IPS-NIHi11 (cell line): ENCODE measurements at places on chromosomes 1 and 21.

DNA sequence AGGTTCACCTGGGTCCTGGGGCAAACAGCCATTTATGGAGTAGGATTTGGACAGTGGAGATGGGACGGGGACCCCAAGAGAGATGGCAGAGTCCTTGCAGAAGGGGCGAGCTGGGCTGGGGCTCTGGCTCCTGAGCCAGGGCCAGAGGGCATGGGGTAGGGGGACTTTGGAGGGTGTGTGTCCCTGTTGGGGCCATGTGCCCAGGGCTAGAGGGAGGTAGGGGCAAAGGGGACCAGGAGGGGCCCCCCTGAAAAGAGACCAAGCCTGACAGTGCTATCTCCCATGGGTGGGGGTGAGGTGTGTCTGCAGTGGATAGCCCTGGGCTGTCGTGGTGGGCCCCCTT is 92.3 kb downstream of the TRIM11 start:
- no peak for DNase-seq

DNA sequence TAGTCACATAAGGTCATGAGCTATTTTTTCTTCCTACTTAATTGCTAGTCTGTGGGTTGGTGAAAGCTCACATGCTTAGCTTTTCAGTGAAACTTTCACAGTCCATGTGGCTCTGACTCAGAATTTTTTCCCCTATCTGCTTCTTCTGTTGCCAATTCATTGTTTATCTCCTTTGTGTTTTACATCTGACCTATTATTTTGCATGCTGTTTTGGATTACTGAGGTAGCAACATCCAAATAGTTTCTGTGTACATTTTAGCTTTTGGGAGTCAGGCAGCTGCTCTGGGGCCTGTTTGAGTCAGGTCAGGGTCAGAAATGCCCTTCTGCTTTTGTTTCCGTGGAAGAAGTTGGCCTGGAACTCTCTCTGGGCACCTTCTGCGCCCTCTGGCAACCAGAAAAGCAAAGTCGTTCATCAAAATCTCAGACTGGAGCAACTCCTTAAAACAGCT is 40.0 kb downstream of the ROR1 start:
- no peak for DNase-seq

DNA sequence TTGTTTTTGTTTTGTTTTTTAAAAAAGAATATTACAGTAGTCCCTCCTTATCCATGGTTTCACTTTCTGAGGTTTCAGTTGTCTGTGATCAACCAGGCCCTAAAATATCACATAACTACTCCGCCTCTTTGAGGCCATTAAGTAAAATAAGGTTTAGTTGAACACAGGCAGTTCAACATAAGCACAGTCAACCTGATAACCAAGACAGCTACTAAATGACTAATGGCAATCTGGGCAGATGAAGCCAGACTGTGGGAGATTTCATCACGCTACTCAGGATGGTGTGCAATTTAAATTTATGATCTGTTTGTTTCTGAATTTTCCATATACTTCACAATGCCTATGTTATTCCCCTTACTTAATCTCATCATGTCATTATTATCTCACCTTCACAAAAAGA is 30.1 kb downstream of the LDLRAD1 start:
- DNase-seq: no peak

DNA sequence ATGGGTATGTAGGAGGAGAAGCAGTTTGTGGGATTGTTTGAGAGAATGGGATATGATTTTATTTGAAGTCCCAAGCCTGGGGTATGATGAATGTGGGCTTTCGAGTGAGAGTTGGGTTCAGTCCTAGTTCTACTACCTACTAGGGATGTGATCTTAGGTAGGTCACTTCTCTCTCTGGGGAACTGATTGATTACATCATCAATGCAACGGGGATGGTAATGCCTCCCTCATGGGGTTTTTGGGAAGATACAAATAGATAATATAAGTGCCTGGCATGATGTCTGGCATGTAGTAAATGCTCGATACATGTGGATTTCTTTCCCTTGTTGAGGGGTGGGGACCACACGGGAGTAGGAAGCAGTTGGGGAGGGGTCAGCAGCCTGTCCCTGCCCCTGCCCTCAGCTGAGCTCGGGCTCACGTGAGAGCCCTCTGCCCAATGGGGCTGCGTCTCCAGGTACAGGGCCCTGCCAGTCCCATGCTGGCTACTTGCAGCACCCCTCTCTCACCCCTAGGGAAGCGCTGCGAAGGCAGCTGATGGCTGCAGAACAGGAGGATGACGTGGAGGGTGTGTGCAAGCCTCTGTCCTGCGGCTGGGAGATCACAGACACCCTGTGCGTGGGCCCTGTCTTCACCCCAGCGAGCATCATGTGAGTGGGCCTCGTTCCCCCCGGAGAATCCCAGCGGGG is 38.7 kb downstream of the AZIN2 start:
- DNase-seq: peak; percentile 66

GRCh38 chr1:155996166-155996565 is 17.8 kb upstream of the ARHGEF2 start:
- DNase-seq: no peak

- no peak for DNase-seq
Observed at GRCh38 chr1:228794810-228795209, 59.5 kb downstream of the RHOU start.

GRCh38 chr1:20224546-20224945 is 38.2 kb upstream of the PLA2G2C start:
- DNase-seq: no peak

GRCh38 chr1:175417316-175417715 is 224.7 kb upstream of the KIAA0040 start:
- no peak for DNase-seq

DNA sequence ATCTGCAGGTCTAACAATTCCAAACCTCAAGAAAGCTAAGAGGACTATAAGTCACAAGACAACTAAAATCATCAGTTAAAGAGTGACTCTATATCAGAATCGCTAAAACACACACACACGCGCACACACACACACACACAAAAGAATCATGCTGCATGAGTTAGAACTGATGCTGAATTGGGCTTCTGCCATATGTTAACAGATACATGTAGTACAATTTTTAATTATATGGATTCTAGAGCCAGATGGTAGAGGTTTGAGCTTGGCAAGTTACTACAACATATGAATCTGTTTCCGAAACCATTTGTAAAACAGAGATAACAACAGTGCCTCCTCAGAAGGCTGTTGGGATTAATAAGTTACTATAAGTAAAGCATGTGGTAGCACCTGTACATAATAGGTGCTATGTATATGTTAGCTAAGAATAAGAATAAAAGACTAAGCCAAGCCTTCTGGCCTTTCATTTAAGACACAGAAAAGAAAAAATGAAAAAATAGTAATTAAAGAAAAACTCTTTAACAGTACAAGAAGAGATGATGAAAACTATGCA is 17.9 kb downstream of the EPRS1 start:
- no peak for DNase-seq

DNA sequence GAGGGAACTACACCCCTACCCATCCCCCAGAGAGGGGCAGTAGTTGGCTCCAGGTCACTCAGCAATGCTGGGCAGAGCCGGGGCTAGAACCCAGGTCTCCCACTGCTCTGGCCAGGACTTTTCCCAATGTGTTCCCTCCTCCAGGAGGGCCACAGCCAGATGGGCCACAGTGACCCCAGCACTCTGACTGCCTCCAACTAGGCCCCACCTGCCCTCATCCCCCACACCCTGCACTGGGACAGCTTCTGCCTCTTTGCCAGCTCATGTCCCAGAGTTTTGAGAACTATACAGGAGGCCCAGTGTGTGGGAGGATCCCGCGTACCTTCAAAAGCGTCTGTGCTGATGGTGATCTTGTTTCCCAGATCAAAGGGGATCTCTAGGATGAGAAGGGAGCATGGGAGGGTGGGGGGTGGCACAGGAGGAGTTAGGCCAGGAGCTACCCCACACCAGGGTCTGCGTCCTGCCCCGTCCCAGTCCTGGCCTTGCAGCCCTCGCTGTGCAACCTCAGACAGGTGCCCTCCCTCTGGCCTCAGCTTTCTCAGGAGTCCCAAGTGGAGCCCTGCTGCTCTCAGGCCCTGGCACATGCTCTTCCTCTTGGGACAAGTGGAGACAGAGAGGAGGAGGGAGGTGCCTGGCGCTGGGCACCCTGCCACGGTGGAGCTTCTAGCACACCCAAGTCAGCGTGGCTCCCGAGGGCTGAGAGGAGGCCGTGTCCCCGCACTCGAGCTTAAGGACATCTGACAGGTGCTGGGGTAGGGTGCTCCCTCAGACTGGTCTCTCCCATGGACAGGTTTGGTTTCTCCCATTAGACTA is 22.0 kb downstream of the MYOM3 start:
- no peak for DNase-seq

DNA sequence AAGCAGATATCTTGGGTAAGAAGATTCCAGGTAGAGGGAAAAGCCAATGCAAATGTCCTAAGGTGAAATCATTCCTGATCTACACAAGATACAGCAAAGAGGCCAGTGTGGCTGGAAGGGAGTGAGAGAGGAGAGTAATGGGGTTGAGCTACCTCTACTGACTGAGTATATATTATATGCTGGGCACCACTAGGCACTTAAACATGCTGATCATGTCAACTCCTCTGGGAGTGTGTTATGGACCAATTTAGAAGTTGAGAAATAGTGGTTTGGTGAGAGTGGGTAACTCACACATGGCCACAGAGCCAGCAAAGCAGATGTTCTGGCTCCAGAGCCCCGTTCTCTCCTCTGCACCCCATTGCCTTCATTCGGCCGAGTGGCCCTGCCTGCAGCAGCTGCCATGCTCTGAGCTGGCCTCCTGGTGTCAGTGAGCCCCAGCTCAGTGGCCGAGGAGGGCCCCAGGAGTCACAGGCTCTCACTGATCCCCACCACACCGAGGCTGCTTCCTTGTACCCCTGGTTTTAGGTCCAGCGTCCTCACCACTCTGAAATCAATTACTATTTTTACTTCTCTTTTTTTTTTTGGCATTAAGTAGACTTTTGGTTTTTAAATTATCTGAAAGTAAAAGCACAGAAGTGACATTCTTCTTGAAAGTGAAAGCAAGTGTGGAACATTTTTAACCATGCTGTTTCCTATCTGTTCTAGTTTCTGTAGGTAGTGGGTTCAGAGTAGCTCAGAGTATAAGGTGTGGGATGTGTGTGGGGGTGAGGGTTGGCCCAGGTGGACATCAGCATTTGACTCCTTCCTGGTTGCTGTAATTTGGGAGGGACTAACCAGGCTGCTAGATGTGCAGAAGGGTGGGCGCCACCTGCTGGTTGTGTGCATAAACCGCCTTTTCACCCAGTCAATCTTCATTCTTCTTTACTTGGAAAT is 45.8 kb upstream of the CRNN start:
- peak; percentile 34 for DNase-seq

DNA sequence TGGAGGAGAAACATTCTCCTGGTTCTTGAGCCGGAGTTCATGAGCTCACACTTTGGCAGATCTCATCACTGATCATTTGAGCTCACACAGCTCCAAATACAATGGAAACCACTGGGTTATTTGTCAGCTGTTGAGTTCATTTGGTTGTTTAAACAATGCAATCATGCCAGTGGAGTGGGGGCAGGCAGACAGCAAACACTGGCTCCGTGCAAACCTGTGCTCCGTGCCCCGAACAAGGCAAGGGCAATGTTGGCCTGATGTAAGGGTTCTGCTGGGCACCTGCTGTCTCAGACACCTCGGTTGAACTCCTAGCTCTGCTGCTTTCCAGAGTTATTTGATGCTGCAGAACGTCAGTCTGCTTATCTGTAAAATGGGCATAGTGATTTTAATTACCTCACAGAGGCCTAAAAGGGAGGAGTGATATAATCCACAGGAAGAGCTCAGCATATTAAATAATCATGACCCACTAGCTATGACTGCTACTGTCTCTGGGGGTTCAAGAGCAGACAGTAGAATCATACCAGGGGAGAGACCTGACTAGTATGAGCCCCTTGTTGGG is 20.0 kb upstream of the CLIC6 start:
- no peak for DNase-seq

GRCh38 chr21:32308696-32309095 is 10.0 kb downstream of the MRAP start:
- no peak for DNase-seq

- no peak for DNase-seq
Observed at GRCh38 chr1:30670240-30671060, 52.9 kb downstream of the MATN1 start.

DNA sequence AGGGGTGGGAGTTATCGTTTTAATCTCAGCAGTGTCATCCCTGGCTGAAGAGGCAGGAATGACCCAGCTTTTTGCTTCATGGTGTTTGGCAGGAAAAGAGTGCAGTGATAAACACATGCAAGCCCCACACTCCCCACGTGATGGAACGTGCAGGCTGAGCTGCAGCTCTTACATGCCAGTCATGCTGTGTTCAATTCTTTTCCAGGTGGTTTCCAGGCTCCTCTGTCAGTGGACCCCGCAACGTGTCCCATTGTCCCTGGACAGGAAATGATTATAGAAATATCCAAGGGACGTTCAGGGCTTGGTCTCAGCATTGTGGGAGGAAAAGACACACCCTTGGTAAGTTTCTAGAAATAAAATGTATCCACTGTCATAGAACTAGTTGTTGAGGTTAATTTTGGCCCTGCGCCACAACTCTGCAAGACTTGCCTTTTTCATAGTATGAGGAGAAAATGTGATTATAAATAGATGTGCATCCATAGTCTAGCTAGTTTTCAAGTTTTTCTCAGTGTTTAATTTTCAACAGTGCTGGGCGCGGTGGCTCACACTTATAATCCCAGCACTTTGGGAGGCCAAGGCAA is 110.2 kb upstream of the L1TD1 start:
- DNase-seq: no peak

DNA sequence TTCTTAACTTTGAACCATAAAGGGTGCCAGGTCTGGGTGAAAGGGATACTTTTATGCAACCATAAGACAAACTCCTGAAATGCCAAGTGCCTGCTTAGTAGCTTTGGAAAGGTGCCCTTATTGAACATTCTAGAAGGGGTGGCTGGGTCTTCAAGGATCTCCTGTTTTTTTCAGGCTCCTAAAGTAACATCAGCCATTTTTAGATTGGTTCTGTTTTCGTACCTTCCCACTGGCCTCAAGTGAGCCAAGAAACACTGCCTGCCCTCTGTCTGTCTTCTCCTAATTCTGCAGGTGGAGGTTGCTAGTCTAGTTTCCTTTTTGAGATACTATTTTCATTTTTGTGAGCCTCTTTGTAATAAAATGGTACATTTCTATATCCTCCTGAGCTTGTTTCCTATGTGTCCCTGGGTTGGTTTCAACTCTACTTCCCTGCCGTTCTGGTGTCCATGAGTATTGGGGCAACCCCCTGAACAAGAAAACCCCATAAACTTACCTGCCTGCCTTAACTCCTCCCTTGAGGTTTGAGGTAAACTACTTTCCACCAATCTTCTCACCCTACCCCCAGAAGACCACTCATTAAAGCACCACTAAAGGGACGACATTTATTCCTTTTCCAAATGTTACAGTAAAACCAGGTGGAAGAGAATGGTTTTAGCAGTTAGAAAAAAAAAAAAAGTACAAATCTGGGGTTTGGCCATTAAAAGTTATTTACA is 2.6 kb downstream of the MARCKSL1 start:
- no peak for DNase-seq

DNA sequence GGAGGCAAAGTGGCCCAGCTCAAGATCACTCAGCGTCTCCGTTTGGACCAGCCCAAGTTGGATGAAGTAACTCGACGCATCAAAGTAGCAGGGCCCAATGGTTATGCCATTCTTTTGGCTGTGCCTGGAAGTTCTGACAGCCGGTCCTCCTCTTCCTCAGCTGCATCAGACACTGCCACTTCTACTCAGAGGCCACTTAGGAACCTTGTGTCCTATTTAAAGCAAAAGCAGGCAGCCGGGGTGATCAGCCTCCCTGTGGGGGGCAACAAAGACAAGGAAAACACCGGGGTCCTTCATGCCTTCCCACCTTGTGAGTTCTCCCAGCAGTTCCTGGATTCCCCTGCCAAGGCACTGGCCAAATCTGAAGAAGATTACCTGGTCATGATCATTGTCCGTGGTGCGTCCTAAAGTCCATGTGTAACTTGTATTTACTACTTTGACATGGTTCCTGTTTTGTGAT is 2.7 kb downstream of the RBM15 start:
- DNase-seq: no peak

GRCh38 chr1:178151831-178152230 is 57.9 kb downstream of the RASAL2 start:
- no peak for DNase-seq
